ENCODE measurements at places on chromosomes 1 and 21.

DNA sequence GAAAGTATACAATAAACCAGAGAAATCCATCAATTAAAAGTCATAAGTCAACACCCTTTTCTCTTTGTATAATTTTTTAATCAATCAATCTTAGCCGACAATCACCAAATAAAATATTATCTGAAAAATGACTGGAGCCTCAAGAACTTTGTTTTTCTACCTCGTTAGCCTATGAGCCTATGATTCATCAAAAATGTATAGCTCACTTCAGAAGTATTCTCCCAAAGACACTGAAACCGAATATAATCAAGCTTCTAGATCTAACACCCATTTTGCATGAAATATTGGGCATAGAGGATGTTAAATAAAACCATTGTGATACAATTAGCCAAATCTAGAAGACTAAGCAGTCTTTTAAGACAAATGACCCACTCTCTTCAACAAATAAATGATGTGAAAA is 17.8 kb upstream of the RSBN1 start:
- no peak for DNase-seq

GRCh38 chr1:40389322-40389803 is 15.8 kb downstream of the SMAP2 start:
- no peak for DNase-seq

GRCh38 chr1:33698361-33699035 is 165.4 kb upstream of the HMGB4 start:
- DNase-seq: no peak

GRCh38 chr1:153661111-153661708 is 2.7 kb downstream of the SNAPIN start:
- no peak for DNase-seq

DNA sequence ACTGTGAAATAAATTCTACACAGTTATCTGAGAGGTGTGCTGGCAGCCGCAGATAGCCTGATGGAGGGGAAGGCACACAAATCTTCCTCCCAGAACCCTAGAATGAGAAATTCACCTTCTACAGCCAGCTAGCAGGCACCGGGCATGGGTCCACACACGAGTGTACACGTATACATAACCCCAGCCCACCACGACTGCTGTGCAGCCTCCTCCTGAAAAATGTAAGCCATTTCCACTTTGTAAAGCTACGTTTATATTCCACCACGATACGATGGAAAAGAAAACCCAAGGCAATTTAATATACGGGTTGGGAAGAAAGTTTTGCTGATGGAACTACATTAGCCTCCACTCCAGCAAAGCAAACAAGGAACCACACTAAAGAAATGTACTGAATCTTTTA is 1.8 kb downstream of the BTG3 start:
- DNase-seq: peak; percentile 6

GRCh38 chr1:163197022-163197421 is 5.7 kb downstream of the RGS5 start:
- no peak for DNase-seq

DNA sequence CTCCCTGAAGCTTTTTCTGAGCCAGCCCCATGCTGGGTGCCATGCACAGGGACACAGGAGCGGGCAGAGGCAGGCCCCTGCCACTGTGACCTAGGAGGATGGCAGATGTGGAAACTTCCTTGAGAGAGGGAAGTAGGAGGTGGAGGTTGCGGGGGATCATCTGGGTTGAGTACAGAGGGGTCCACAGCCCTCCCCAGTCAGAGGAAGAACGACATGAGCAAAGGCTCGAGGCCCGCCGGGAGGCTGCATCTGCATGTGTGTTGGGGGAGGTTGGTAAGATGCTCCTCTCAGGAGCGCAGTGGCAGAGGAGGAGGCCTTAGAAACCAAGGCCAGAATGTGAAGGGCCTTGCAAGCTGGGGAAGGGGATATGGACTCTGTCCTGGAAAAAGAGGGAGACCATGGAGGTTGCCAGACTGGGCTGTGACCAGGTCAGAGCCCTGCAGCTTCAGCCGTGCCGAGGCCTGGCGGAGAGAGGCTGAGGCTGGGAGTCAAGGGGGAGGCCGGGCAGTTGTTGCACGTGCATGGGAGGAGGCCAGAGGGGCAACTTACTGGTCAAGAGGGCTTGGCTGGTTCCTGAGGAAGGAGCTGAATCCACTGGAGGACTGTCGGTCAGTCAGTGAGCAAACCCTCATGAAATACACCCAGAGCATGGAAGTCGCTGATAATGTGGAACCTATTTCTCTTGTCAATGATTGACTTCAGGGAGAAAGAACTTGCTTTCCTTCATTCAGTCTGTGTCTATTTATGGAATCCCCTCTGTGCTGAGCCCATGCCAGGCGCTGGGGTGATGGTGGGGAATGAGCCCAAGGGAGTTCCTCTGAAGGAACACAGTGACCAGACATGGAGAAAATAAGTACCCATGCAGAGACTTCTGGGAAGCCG is 31.7 kb downstream of the A3GALT2 start:
- no peak for DNase-seq

DNA sequence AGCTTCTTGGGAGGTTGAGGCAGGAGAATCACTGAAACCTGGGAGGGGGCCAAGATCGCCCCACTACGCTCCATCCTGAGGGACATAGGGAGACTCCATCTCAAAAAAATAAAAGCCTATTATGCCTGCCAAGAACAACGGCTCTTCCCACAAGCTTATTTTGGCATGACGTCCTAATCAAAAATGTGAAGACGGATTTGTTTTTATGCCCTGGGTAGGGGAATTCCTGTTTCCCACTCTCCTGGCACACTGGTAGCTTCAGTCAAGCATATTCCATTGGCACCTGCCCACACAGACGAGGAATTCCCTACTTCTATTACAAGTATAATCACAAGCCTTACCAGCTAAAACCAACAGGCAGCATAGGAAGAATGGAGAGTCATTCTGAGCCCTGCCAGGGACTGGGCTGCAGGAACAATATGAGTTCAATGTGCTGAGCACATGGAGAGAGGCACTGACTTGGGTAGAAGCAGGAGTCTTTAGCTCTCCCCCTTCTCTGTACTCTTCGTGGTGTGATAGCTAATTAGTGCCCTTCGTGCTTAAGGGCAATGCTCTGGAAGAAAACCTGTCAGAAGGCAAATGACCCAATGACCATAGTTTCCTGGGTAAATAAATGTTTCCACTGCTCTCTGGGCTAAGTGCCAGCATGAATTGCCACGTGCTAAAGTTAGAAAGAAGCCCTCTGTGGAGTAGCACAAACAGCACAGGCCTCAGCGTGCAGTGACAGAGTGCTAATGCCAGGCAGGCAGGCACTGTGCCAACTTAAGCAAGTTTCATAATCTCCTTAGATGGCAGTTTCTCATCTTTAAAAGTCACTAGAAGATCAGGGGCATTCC is 16.8 kb downstream of the TNFSF4 start:
- DNase-seq: peak; percentile 93

- DNase-seq: no peak
These were observed 8.8 kb upstream of the SMYD2 start for GRCh38 chr1:214271995-214272731.

DNA sequence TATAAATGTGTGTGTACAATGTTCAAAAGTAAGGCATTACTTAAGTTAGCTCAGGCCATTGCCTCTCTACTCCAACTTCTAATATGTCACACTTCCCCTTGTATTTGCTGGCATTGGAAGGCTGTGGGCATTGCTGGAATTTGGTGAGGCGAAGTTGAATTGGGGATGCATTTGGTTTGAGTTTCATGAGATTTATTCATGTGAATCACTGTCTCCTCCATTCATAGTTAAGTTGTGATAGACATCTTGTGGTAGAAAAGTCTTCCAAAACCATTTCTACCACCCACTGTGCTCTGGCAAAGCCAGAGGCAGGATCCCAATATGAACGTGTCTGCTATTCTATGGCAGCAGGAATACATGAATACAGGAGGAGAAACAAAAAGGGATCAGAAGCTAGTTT is 397.8 kb upstream of the USP24 start:
- DNase-seq: no peak

DNA sequence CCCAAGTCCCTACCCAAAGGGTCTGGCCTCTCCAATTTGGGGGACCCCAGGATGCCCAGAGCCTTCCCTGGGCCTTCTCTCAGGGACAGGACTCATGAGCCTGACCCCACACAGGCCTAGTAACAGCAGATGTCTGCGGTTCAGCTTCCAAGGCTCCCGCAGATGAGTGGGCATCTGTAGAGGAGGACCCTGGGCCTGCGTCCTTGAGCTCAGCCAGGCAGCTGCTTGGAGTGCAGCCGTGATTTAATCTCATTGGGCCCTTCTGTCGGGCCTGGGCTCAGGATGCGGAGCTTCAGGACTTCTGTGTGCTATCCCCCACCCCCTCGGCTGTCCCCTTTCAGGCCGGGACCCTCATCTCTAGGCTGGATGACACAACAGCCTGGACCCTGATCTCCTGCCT is 35.4 kb downstream of the IGSF21 start:
- no peak for DNase-seq

DNA sequence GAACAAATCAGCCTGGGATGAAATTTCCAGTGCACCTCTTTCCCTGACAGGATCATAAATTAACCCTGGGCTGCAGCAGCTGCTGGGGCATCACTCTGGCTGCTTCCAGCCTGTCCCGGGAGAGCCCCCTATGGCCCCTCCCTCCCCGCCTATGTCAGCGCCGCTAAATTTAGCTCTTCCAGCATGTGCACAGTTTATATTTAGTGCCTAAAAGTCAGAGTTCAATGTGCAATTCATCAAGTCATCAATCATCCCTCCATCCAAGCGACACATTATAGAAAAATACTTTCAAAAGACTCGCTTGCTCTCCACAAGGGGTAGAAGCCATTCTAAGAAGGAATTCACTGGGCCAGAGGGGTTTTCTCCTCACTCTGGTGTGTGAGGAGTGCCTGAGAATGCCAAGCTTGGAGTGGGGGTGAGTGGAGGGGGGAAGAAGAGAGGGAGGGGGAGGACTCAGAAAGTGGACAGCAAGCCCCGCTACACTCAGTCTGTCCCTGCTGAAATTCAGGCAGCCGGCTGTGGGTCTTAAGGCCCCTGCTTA is 37.4 kb downstream of the XCL1 start:
- DNase-seq: no peak

DNA sequence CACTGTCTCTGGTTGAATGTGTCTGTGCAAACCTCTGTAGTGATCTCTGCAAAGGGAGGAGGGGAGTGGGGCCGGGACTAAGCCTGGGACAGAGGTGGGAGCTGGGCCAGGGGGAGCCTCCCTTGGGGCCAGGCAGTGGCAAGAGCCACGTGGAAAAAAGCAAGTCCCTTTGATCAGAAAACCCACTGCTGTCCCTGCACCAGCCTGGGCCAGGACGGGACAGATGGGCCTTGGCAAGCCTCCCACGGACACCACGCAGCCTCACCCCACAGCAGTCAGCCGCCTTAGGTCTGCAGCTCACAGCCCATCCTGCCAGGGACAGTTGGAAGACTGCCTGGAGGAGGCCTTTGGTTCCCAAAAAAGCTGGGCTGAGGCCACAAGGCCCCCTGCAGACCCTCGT is 11.7 kb upstream of the TRAPPC10 start:
- DNase-seq: no peak

- DNase-seq: no peak
These were observed 11.9 kb downstream of the RGS8 start for GRCh38 chr1:182672487-182672836.

DNA sequence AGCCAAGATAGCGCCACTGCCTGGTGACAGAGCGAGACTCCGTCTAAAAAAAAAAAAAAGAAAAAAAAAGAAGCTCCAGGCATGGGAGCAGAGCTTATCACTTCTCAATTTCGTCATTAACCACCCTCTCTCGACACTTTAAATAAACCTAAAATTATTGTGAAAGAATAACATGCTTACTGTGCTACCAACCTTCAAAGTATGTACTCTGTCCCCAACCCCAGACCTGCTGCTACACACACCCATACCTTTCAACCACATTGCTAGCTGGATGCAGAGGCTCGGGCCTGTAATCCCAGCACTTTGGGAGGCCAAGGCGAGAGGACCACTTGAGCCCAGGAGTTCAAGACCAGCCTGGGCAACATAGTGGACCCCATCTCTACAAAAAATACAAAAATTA is 38.7 kb downstream of the GNPAT start:
- DNase-seq: no peak

DNA sequence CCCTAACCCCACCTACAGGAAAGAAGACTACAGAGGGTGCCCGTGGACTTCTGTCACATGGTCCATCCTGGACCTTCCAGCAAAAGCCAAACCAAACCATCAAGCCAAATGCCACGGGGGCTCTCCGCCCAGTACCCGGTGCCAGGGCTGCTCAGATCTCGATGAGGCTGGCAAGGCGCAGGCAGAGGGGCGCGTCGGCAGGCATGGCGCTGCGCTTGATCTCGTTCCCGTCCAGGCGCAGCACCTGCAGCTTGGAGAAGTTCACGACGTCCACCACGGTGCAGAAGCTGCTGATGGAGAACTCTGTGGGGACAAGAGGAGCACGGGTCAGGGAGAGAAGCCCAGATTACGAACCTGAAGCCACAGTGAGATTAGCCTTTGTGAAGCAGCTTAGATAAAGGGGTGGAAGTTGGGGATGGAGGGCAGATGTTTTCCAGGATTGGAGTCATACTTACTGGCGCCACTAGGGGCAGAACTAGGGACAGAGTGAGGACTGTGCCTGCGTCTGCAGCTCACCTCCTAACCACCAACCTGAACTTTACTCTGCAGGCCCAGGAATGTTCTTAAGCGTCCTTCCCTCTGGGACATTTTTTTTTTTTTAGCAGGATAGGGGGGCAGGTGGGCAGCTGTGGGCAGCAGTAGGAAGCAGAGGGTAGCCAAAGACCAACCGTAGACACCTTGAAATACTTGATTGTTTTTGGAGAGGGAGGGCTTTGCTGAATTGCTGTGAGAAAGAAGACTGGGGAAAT is 8.6 kb downstream of the FMOD start:
- DNase-seq: peak; percentile 56

- no peak for DNase-seq
These were observed 12.6 kb downstream of the CREG1 start for GRCh38 chr1:167541003-167541402.

DNA sequence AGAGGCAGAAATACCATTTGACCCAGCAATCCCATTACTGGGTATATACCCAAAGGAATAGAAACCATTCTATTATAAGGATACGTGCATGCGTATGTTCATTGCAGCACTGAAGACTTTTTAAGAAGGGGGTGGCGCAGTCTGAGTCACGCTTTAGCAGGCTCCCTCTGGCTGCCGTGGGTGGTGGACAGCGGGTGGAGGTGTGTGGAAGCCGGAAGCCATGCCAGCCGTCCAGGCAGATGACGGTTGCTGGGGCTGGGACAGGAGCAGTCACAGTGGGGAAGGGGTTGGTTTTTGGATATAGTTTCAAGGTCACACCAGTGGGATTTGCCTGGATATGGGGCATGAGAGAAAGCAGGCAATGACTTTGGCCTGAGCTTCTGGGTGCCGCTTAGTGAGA is 270.5 kb downstream of the GRIK3 start:
- no peak for DNase-seq

GRCh38 chr1:67227196-67227595 is 60.9 kb downstream of the IL23R start:
- DNase-seq: no peak

GRCh38 chr1:6357243-6357936 is 36.2 kb downstream of the ACOT7 start:
- no peak for DNase-seq

DNA sequence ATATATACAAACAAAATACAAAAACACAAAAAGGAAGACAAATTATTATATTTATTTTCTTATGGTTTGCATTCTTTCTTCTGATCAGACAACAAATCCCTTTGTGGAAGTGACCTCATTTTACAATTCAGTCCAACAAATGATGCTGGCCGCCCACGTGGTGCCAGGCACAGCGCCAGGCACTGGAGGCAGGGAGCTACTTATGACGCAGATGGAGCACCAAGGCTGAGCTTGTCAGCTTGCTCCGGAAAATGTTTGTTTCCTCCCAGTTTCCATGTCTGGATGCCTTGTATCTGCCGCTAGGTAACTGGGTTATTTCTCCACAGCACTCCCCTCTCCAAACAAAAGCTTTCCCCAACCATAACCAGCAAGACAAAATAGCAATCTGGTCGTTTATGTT is 30.7 kb upstream of the CD34 start:
- peak; percentile 57 for DNase-seq

All from thyroid gland (tissue), 4 donors.